ENCODE measurements at places on chromosomes 1 and 21.
A peak's percentile ranks its signal among the peaks of the same experiment; 100 is the strongest.

DNA sequence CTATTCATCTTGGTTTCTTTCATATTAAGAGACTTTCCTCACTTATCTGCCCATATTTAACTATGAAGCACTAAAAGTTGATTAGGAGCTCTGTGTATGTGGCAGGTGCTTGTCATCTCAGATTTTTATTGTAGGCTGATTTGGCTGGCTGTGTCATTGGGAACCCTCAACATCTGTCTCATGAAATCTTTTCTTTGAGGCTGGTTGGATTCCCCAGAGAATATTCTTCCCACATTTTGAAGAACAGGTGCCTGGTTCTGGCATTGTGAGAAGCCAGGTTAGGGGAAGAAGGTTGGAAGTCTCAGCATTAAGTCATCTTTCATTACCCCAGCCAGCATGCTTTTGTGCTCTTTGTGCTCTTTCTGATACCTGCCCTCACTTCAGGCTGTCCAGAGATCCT lies 37.1 kb downstream of the EEIG2 start:
- ATAC-seq: no peak

- no peak for ATAC-seq
Measured at GRCh38 chr1:207031632-207032264, 808 bp downstream of the C1orf116 start.

GRCh38 chr1:84259989-84260388 lies 41.5 kb upstream of the SAMD13 start:
- no peak for ATAC-seq

GRCh38 chr21:46097336-46098293 lies at the start of gene COL6A2:
Gene COL6A2 (plus strand): TSS chr21:46098112.
- ATAC-seq: peak; percentile 50

- no peak for ATAC-seq
Measured at GRCh38 chr1:17856496-17857108, 101.5 kb downstream of the ACTL8 start.

- peak; percentile 85 for ATAC-seq
Measured at GRCh38 chr21:14523234-14523633, 22.9 kb downstream of the SAMSN1 start.

DNA sequence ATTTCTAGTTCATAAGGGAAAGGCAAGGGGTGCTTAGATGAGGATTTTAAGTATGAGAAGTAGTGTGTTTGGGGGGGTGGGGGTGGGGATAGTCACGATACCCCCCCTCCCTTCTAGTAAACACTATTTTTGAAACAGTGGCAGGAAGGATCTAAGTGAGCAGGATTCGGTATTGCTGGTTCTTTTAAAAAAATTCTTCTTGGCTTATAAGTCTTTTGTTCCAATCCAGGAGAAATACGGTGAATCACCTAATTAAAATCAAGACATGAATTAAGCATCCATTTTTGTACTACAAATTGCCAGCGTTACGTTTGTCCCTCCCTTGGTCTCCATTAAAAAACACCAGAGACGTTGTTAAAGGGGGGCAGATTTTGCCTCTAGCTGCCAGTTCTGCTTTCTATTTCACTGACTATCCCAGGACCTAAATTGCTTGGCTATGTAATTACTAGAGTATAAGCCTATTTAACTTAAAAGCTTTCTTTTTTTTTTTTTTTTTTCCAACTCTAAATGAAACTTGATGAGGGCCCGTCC lies 911 bp downstream of the LMO4 start:
- no peak for ATAC-seq

DNA sequence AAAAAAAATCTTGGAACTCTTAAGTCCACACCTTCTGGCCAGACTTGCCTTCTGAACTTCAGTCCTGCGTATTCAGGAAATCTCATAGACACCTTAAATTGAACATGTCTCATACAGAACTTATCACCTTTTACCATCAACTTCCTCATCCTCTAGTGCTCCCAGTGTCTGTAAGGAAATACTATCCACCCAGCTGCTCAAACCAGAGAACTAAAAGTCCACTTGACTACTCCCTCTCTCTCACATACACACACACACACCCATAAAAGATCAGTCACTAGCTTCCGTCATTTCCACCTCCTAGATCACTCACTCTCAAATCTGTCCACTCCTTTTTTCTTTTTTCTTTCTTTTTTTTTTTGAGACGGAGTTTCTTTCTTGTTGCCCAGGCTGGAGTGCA lies 10.9 kb upstream of the CAP1 start:
- ATAC-seq: no peak

GRCh38 chr1:3318329-3318728 lies 136.1 kb upstream of the ARHGEF16 start:
- no peak for ATAC-seq

DNA sequence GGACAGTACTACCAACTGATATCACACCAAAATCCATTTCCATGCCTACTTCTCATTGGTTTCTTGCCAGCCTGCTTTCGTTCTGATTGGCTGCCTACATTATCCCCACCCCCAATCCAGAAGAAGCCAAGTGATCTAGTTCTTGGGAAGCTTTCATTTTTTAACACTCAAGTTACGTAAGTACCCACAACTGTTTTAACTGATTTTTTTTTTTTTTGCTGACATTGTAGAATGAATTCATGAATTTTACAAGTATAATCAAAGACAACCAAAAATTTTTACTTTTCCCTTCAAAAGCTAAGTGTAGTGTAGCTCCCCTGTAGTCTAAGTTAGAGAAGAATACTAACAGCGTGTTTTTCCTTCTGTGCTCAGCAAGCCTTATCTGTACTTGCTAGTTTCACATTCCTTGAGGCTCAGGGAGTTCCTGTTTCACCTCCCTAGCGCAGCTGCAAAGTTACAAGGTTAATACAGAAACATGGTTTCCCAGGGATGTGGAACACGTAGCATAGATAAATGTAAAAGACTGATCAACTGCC lies at the start of gene SLC9C2:
TSS of gene SLC9C2 (minus strand) at position 17 of the 536 bp plus-strand sequence. CDS start 1,296 bp downstream, outside the sequence.
- ATAC-seq: no peak

DNA sequence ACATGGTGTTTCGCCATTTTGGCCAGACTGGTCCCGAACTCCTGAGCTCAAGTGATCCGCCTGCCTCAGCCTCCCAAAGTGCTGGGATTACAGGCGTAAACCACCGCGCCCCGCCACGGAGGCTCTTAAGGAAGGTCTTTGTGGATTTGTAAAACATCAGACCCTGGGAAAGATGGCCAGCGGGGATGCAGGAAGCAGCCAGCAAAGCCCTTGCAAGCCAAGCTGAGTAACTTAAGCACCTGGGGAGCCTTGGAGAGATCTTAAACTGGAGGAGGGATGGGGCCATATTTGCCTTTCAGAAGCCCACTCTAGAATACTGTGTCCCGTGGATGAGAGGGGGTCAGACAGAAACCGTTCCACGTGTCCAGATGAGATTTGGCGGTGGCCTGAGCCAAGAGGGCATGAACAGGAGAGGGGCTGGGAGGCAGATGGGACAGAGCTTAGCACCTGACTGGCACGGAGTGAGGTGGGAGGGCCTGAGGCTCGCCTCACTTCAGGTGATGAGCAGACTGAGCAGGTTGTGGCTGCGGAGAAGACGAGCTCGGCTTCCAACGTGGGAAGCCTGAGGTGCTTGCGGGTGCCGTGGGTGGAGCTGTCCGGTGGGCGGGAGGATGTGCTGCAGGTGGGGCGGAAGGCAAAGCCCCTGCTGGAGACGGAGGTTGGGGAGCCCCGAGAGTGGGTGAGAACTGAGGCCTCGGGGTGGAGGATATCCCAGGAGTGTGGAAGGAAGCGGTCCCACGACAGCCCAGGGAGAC lies 11.7 kb downstream of the C1orf216 start:
- no peak for ATAC-seq

- ATAC-seq: peak; percentile 97
Measured at GRCh38 chr1:1013105-1013921, at the start of gene ISG15. Gene ISG15 (plus strand): TSS chr1:1013497. CDS start chr1:1013574, 77 bp downstream.

DNA sequence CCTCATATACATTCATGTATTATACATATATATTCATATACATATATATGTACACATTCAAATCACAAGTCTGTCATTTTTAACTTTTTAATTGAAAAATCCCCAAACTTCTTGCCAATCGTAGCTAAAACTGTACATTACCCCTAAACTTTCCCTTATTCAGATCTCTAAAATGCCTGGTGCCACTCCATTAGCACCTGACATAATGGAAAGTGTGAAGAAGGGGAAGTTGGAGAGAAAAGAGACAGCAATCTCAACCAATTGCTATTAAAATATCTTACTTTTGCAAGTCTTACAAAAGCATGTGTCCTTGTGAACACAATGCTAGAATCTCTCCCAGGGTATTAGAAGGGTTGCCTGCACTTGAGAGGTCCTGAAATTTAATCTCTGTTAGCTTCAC lies 22.7 kb upstream of the PRKACB start:
- no peak for ATAC-seq

DNA sequence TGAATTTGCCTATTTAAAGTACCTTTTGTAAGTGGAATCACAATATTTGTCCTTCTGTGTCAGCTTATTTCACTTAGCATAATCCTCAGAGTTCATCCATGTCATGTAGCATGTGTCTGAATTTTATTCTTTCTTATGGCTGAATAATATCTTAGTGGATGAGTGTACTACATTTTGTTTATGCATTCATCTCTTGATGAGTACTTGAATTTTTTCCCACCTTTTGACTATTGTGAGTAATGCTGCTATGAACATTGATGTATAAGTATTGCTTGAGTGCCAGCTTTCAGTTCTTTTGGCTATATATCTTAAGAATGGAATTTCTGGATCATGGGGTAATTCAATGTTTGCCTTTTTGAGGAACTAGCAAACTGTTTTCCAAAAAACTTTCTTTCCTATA lies 84.2 kb downstream of the TGFB2 start:
- no peak for ATAC-seq

DNA sequence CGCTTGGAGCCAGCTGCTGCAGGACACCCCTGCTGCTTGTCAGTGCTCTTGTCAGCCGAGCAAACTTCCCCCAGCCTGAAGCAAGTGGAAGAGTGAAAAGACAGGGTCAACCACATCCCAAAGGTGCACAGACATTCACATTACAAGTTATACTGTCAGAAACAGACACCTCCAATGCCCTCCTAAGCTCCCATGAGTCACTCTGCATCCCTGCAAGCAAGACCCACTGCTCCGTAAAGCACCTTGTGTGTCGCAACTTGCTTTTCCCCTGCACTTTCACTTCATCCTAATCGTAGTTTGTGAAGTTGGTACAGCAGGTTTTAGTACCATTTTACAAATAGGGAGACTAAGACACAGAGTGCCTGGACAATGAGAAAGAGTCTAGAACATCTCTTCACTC lies 51.1 kb downstream of the KCNH1 start:
- ATAC-seq: peak; percentile 12

GRCh38 chr1:230288641-230289349 lies 137.3 kb downstream of the PGBD5 start:
- no peak for ATAC-seq

DNA sequence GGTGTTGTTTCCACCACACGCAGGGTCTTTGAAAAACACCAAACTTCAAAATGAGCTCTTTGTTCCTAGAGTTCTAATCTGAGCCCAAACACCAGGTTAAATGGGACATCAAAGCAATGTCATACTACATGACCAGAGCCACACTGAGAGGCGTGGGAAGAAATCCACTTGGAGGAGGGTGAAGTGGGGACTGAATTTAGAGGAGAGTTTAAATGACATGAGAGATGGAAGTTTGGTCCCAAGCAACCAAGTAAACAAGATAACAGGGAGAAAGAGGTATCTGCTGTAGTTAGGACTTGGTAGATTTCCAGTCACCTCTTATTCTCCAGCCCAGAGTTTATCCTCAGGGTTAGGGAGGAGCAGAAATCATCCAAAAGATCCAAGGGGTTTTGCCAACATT lies 290.9 kb upstream of the FAM78B start:
- ATAC-seq: no peak

- ATAC-seq: peak; percentile 77
Measured at GRCh38 chr1:223363856-223364684, at the start of gene SUSD4. Gene SUSD4 (minus strand): TSS chr1:223364176. CDS start chr1:223363425, 751 bp downstream.

GRCh38 chr1:161215076-161215475 lies at the start of gene FCER1G:
Gene FCER1G (plus strand): TSS chr1:161215295. CDS start chr1:161215322, 27 bp downstream.
- ATAC-seq: no peak

- no peak for ATAC-seq
Measured at GRCh38 chr1:33030575-33030974, 6.1 kb downstream of the AK2 start.

GRCh38 chr21:15908187-15908586 lies 178.4 kb downstream of the USP25 start:
- ATAC-seq: no peak

DNA sequence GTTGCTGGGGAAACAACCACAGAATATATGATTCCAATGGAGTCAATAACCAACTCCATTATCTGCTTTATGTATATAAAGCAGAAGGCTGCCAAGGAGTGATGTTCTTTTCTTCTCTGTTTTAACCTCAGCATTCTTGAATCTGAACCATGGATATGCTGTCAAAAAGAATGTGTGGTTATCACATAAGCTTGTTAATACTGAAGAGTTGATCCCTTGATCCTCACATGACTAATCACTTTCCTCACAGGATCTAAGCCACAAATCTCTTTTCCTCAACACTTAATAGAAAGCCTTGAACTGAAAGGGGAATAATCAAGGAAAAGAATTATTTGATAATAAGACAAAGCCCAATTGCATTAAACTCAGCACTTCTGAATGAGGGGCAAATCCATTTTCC lies 271.3 kb upstream of the KIAA0040 start:
- ATAC-seq: no peak

DNA sequence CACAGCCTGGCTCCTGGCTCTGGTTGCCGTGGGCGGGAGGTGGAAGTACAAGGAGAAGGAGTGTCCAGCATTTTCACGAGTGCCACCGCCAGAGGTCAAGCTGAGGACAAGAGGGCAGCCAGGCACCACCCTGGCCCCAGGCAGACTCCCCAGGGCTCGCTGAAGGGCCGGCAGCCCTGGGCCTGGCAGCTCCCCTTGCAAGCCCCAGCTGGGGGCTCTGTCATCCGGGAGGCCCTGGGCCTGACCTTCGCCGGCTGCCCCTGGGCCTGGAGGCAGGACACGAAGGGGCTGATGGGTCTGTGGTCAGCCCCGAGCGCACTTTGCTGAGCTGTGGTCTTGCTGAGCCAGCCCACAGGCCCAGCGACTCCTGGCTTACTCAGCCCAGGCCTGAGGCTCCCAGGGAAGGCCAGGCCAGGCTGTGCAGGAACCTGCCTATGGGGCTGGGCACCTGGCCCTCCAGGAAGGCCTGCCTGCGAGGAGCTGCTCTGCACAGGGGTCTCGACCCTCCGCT lies 74.8 kb downstream of the MORN1 start:
- no peak for ATAC-seq

GRCh38 chr1:224629965-224630364 lies 13.8 kb downstream of the CNIH3 start:
- ATAC-seq: no peak

GRCh38 chr1:227576189-227576588 lies 12.8 kb downstream of the ZNF678 start:
- no peak for ATAC-seq

DNA sequence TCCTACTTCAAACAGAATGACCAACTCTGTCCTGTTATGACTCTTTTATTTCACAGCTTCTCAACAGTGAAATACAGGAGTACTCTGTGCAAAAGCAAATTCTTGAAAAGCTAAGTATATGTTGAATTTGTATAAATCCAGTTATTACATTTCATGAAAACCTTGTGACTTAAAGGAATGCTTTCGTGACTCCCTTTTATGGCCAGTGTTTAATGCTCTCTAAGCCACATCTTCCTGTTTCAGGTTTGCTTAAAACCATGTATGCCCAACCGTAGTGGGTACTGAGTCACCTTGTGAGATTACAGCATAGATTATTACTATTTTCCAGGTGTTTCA lies 40.2 kb upstream of the KIF1B start:
- ATAC-seq: peak; percentile 83

GRCh38 chr1:76269155-76269554 lies 194.6 kb downstream of the ST6GALNAC3 start:
- ATAC-seq: no peak

GRCh38 chr1:173520799-173521198 lies 43.7 kb downstream of the PRDX6 start:
- no peak for ATAC-seq

GRCh38 chr1:160158031-160158430 lies 6.6 kb downstream of the ATP1A4 start:
- no peak for ATAC-seq

Measured in stimulated activated memory B cell treated with anti-CD40 and anti-IgM and Interleukin-4, amounts not matched to agents 10 μg/mL and 1 μg/mL and 100 μg/mL, for 72 hours (primary cell).